IMR-90 (cell line): ENCODE measurements at places on chromosomes 11 and 22. TPM values are rescaled to one million over a fixed set of nuclear protein-coding genes. Genes with fewer than 3 reads are reported as not detected.

DNA sequence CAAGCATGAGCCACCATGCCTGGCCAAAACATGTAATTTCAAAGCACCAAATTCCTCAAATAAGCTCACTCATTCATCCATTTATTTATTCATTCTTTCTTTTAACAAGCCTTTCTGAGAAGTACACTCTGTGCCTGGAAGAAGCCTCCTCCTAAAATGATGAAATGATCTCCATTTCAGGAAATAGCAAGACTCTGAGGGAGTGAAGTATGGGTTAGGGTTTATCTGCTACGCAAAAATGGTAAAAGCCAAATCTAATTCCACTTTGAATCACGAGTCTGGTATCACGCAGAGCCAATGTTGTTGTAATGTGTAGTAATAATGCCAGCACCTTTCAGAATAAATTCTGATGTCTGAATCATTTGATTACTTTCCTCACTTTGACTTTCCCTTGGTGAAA lies 1041.8 kb downstream of the LRRC4C start:
- no peak overlapping the region for H3K4me3 ChIP-seq
- no peak overlapping the region for H3K27ac ChIP-seq
- H3K4me1 ChIP-seq: no peaks in the 10 kb centered on the region
- no peaks in the 10 kb centered on the region for H3K27me3 ChIP-seq
- DNase-seq: no peak
- no peaks in the 10 kb centered on the region for H3K36me3 ChIP-seq

DNA sequence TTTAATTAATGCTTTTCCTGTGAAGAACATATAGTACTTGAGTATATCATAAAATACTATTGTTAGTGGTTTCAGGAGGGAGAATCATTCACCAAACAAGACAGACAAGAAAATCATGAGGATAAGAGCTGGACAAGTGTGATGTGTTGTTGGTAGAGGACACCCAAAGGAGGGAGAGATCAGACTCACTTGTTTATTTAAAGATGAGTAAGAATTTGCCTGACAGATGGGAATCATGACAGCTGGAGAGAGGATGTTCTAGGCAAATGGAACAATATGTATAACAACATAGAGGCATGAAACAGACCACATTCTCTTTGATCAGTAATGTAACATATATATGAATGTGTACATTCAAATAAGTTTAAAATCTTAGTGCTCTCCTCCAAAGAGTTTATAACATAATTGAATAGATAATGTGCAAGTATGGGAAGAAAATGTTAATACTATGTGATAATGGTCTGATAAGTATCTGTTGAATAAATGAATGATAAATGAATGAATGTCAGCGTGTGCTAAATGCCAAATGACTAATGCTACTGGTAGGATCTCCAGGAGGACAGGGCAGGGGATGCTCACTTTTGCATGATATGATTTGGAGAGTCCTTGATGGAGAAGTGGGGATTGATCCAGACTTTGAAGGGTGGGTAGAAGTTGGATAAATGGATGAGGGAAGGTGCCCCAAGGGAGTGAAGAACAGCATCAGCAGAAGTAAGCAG lies 228.9 kb upstream of the SORL1-AS1 start:
- H3K4me1 ChIP-seq: no peaks in the 10 kb centered on the region
- no peaks in the 10 kb centered on the region for H3K27me3 ChIP-seq
- H3K4me3 ChIP-seq: no peak overlapping the region
- no peak overlapping the region for H3K27ac ChIP-seq
- H3K36me3 ChIP-seq: no peaks in the 10 kb centered on the region

DNA sequence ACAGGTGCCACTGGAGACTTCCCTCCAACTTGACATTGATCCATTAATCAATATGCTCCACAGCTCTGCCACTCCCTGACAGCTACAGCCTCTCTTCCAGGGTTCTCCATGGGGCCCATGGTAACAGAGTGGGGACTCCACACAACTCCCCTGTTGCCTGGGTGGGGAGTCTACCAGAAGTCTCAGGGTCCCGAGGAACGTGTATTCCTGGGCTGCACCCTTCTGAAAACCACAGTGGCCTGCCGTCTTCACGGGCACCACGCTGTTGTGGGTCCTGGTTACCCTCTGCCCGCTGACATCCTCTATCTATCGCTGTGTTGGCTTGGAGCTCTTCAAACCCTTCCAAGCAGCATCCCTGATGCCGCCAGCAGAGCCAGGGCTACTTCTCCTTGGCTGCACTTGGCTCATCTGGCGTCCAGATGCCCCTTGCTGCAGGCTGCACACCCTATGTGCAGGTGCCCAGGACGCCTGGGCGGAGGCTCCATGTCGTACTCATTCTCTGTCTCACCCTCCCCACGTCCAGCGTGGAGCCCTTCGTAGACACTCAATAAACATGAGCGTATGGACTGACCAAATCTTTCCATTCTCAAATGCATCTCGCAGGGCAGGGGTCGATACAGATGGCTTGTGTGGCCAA lies 1341.8 kb downstream of the TBC1D22A start:
- H3K36me3 ChIP-seq: no peaks in the 10 kb centered on the region
- no peak overlapping the region for H3K27ac ChIP-seq
- no peaks in the 10 kb centered on the region for H3K4me1 ChIP-seq

DNA sequence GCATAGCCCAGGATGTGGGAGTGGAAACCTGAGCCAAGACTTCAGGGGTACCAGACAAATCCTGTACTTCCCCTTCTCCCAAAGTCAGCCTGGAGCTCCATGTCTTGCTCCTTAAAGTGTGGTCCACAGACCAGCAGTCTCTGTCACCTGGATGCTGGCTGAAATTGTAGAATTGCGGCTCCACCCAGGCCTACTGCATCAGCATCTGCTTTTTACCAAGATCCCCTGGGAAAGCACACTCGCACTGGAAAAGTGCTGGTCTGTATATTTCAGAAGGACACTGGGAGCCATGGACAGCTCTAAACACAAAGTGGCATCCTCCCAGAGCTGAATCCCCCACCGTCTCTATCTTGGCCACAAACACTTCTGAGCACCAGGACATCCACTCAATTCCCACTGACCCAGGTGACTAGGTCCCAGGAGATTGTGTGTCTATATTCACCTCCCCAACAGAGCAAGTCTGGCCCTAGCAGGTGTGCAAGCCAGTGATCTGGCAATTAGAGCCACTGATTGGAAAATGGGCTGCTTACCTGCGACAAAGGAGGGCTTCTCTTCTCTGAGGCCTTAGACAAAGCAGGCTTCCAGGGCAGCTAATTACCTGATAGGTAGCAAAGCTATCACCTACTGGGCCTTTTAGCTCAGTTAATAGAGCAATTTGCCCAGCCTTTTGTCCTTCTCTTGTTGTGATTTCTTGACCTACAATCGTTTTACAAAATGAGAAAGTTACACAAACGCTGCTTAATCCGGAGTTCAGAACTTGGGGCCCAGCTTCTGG lies 443.3 kb downstream of the MN1 start:
- no peaks in the 10 kb centered on the region for H3K4me1 ChIP-seq
- H3K4me3 ChIP-seq: no peak overlapping the region
- no peak overlapping the region for H3K27ac ChIP-seq
- no peaks in the 10 kb centered on the region for H3K36me3 ChIP-seq
- peaks cover 17% of the 10 kb centered on the region for H3K27me3 ChIP-seq
- no peak for DNase-seq

DNA sequence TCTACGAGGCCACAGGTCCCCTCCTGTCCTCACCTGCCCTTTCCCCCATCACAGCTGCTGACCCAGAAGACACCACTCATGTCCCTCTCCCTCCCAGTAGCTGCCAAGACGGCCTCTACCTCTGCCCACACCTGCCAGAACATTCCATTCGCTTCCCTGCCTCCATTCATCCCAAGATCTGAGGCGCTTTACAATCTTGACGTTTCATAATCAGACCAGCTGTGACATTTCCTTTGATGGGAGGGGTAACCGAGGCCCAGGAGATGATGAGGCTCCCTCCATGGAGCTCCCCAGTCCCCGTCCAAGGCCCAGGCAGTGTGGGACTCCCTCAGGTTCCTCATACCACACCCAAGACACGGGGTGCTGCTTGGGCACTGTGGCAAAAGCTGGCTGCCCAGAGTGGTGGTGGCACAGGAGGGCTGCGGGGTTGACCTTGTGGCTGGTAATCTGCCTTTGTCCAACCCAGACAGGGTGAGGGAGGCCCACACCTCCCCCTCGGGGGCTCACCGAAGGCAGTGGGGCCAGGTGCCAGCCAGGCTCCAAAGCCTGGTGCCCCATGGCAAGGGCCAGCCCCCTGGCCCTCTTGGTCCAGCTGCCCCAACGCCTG lies 17.3 kb downstream of the PHLDA2 start:
- no peak overlapping the region for H3K4me3 ChIP-seq
- no peak for DNase-seq
- peaks cover 2% of the 10 kb centered on the region; the same call in 1 of the 2 replicates for H3K36me3 ChIP-seq
- no peak overlapping the region; the same call in 1 of the 2 replicates for H3K27ac ChIP-seq

DNA sequence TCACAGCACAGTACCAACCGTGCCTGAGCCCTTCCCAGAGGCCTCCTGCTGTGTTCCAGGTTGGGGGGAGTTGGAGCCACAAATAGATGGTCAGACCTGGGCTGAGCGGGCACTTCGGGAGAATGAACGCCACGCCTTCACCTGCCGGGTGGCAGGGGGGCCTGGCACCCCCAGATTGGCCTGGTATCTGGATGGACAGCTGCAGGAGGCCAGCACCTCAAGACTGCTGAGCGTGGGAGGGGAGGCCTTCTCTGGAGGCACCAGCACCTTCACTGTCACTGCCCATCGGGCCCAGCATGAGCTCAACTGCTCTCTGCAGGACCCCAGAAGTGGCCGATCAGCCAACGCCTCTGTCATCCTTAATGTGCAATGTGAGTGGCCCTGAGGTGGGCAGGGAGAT lies 1.1 kb downstream of the TMEM25 start:
- DNase-seq: no peak
- peaks cover 1% of the 10 kb centered on the region; the same call in 1 of the 2 replicates for H3K4me1 ChIP-seq
- no peak overlapping the region for H3K27ac ChIP-seq
- peak overlapping the region; percentile 92; the same call in 1 of the 2 replicates for H3K4me3 ChIP-seq
- H3K27me3 ChIP-seq: no peaks in the 10 kb centered on the region

- H3K4me3 ChIP-seq: no peak overlapping the region
- H3K36me3 ChIP-seq: no peaks in the 10 kb centered on the region
- no peaks in the 10 kb centered on the region for H3K4me1 ChIP-seq
- peak; percentile 6 for DNase-seq
- no peaks in the 10 kb centered on the region for H3K27me3 ChIP-seq
Measured at GRCh38 chr11:31484497-31484896, 24.9 kb downstream of the IMMP1L start.

OR6Q1 gene
- not detected in 2 replicates for total RNA-seq

CD248 gene
- total RNA-seq: 19.5 and 25.6 TPM in 2 replicates

MMP11 gene
- 1.4 and 2.2 TPM in 2 replicates for total RNA-seq
